ENCODE measurements at places on chromosomes 11 and 22. TPM values are rescaled to one million over a fixed set of nuclear protein-coding genes. Genes with fewer than 3 reads are reported as not detected.

CASP5 gene
- not detected for total RNA-seq

DNA sequence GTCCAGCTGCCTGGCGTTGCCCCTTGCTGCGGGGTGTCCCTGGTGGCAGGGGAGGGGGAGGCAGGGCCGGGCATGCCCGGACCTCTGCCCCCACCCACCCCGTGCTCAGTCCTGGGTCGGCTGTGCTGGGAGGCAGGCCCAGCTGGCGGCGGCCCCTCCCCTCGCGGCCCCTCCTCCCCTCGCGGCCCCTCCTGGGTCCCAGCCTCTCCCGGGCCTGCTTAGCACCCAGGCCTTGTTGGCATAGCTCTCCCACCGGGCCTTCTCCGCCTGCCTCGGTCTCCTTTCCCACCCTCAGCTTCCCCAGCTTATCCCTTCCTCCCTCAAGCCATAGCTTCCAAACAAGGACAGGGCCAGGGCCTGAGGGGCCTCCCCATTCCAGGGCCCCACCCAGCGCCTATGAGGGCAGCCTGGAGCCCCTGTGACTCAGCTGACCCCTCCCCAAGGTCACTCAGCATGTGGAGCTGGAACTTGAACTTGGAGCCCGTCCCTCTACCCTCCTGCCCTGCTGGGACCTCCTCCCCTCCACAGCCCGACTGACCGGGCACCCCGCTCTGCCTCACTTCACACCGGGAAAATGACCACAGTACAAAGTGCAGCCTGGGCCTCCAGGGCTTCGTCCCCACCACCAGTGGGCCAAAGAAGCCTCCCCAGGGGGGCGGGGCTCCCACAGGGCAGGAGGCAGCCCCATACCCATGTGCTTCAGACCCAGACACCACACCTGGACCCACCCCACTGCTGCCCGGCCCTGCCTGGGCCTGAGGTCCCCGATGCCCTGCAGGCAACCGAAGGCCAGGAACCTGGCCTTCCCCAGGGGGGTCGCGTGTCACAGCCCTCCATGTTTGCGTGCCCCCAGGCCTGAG is 1.2 kb downstream of the EPS8L2 start:
- no peak for DNase-seq

- no peak for DNase-seq
These were observed 8.5 kb downstream of the PPFIA1 start for GRCh38 chr11:70278994-70279393.

DNA sequence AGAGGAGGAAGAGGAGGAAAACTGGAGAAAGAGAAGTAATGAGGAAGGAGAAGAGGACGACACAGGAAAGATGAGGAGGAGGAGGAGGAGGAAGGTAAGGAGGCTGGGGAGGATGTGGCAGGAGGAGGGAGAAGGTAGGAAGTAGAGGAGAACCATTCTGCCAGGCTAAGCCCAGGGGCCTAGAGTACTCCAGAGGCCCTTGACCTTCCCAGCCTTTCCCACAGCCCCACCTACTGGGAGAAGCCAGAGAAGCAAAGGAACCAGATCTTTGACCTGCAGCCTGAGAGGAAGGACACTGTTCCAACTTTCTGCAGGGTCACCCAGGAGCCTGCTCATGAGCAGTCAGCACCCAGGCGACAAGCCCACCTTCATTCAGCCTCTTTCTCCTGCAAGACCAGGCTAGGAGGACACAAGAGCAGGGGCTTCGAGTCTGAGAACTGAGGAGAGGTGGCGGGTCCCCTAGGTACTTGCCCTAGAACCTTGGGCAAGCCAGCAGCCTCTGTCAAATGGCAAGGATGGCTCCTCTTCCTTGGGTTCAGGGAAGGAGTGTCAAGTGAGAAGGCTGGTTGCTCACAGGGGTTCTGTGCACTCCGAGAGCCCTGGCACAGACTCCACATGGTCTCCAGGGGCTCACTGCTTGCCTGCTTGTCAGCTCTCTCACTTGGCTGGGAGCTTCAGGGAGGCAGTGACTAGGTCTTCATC is 27.9 kb upstream of the OAF start:
- DNase-seq: no peak

GRCh38 chr22:43152003-43152356 is 621 bp downstream of the TSPO start:
- DNase-seq: no peak

DNA sequence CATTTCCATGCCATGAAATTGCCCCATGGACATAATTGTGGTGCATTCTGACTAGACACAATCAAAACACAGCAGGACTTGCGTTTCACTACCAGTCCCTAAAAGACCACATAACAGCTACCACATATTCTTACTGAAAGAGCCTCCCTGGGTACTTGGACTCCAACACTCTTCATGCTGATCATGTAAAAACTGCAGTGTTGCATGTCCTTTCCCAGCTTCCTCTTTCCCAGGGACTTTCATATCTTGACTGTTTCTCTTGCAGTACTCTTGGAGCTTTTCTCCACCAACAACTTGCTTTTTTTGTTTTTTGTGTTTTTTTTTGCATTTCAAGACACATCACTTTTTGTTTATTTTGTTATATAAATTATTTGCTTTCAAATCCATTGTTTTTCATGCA is 22.9 kb downstream of the MS4A6E start:
- no peak for DNase-seq

GRCh38 chr11:35216962-35217678 is 78.1 kb downstream of the CD44 start:
- no peak for DNase-seq

GRCh38 chr22:39474351-39475111 is 17.7 kb downstream of the MGAT3 start:
- no peak for DNase-seq

GRCh38 chr22:49213731-49214352 is 613.8 kb downstream of the BRD1 start:
- DNase-seq: no peak

DNA sequence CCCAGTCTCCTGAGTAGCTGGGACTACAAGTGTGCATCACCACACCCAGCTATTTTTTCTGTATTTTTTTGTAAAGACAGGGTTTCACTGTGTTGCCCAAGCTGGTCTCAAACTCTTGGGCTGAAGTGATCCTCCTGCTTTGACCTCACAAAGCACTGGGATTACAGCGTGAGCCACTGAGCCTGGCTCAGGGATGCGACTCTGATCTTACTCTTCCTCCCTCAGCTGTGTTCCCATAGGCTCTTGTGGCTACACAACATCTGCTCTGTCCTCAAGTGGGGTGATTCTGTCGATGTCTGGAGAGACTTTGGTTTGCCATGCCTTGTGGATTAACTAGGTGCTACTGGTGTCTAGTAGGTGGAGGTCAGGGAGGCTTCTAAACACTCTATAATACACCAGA is 127.0 kb upstream of the SERPIND1 start:
- DNase-seq: no peak

Measured in activated CD4-positive, alpha-beta T cell treated with anti-CD3 and anti-CD28 coated beads for 36 hours (primary cell).